ENCODE measurements at places on chromosomes 12 and 14.
A peak's percentile ranks its signal among the peaks of the same experiment; 100 is the strongest.

- no peak for DNase-seq
Measured at GRCh38 chr14:52876311-52876710, 74.5 kb downstream of the FERMT2 start.

DNA sequence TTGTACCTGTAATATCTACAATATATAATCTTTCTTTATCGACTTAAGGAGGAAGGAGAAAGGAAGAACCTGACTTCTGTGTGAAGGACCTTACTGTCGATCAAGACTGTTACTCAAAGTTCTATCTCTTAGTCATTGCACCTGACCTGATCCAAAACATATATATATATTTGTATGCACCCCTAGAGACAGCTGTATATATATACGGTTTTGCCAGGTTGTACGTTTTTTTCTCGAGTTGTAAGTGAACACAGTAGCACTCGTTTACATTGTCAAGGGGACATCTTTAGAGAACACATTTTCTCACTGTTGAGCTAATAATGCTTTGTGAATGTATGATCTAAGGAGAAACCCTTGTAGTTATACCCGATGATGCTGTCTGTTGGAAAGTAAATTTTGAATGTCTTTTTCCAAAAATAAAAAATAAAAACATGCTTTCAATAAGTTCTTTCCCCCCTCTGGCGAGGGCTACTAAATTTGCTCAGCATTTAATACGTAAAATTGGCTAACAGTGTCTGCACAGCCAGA, 536 bp upstream of the SLC35E3 start:
- DNase-seq = peak; percentile 34

- DNase-seq = no peak
Measured at GRCh38 chr14:56744016-56744415, 66.3 kb downstream of the OTX2 start.

DNA sequence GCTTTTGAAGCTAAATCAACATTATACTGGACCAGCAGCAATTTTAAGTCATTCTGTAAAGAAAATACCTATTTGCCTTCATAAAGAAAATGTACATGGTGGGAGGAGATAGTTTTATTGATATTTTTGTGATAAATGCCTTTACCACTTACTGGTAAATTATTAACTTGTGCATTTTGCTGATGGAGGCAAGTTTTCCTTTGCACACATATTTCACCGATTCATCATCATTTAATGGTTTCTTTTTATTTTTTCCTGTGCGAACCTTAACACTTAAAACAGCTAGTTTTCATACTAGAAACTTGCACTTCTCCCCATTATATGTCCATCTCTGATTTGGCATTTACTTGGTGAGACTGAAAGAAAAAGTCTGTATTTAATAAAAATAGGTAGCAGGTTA, 239.3 kb downstream of the TRHDE start:
- no peak for DNase-seq

- DNase-seq = no peak
Measured at GRCh38 chr12:46874642-46875041, 48.8 kb upstream of the SLC38A4 start.

All from NCI-H1105 treated with DMSO at 0.1 percent for 48 hours (cell line).